ENCODE measurements at places on chromosomes 7 and 10.

DNA sequence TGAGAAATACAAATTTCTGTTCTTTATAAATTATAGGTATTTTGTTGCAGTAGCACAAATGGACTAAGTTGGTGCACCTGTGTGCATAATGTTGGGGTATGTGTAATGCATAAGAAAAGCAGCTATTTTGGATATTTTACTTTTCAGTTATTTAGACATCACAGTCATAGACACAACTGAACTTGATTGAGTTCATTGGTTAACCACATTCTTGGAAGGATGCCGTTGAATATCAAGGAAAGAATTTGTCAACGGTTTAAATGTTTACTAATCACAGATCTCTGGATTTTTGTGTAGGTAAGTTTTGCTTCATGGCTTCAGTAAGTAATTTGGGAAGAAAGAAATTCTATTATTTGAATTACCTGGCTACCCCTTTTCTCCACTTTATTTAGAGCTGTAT lies 4.1 kb downstream of the OTUD1 start:
- DNase-seq = no peak

DNA sequence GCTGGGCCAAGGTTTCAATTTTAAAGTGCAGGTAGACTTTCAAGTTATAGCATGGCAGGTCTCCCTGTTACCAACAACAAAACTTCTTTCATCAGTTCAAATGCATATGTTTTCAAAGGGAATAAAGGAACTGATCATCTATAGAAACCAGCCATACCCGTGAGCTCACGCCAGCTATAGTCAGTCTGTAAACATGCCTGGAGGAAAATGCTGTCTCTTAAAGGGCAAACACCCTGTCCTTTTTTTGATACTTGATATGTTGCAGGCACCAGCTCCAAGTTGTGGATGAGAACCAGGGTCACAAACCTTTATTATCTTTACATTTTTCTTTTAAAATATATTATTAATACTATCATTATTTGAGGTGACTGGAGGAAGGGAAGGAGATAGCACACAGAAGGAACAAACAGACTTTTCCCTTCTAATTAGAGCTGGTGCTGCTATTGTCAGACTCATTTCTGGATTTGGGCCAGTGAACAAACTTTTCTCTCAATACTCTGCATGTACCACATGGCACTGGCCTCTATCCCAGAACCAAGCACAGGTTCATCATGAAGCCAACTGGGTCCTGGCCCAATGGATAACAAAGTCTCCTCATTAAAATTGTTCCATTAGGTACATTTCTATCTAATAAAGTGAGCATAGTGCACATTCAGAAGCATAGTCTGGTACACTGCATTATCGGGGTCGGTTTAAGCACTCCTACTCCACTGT lies 1102.4 kb downstream of the SORCS3 start:
- DNase-seq = no peak

DNA sequence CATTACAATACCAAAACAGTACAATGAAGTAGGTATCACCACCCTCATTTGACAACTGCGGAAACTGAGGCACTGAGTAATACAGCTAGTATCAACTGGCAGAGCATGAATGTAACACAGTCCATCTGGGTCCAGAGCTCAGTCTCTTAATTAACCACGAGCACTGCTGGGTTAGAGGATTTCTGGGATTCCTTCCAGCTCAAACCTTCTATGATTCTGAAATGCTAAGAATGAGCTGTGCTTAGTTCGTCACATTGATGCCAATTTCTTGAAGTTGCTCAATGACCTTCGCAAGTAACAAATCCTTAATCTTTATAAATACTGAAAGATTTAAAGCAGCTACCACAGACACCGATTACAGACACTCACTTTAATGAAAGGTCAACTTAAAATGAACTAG lies 62.5 kb downstream of the SGMS1 start:
- no peak for DNase-seq

- no peak for DNase-seq
Measured at GRCh38 chr10:90804354-90804753, 53.5 kb downstream of the HTR7 start.

GRCh38 chr7:28180031-28180363 lies 598 bp downstream of the JAZF1 start:
- DNase-seq = no peak

DNA sequence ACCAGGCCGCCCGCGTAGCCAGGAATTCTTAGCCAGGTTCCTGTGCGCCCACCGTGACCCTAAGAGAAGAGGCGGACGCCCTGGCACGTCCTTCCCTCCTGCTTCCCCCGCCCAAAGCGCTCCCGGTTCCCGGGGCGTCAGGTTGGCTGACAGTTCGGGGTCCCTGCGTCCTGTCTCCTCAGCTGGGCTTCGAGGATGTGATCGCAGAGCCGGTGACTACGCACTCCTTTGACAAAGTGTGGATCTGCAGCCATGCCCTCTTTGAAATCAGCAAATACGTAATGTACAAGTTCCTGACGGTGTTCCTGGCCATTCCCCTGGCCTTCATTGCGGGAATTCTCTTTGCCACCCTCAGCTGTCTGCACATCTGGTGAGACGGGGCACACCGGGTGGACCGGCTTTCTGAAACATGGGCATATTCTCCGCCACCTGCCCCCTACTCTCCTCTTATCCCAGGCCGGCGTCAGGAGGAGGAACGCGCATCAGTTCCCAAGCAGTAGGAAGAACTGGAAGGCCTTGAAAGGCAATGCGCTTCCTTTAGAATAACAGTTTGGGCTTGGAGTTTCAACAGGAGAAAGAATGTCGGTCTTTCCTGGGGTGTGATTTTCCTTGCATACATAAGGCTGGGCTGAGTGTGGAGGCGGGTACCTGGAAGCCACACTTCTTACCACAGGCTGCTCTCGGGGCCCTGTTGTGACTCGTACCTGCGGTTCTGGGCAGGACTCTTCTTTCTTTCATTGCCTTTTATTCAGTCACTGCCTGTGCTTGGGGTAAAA lies 728 bp downstream of the CAV2 start:
- no peak for DNase-seq

DNA sequence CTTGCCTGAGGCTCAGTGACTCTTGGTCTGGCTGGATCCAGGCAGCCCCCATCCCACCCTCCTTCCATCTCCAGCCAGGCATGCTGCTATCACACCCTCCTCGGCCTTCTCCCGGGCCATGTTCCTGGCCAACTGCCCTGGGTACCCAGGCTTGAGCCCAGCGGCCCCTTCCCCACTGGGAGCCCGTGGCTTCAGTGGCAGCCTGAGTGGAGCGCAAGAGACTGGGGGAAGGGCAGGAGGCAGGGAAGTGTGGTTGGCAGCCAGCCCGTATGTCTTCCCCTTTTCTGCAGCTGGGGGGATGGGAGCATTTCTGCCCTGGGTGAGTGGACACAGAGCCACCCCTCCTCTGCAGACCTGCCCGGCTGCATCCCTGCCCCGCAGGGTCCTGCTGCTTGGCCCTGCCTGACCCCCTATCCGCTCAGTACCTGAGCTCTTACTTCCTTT lies 148.5 kb downstream of the ARHGAP22 start:
- DNase-seq = no peak

DNA sequence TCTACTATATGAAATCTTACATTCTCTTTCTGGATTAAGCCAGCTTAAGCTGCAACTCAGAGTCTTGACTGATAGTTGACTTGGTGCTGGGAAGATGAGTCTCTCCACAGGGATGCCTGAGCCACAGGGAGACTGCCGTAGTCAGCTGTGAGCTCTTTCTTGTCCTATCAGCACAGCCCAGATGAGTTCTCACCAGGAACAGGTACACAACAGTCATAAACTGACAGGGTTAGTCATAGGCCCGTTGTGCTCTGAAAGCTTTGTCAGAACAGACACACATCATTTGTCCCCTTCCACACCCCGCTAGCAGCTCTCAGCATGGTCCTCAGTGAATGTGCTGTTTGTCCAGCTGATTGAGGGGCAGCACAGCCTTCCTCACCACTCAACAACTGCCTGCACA lies 221.6 kb downstream of the RPS24 start:
- no peak for DNase-seq

DNA sequence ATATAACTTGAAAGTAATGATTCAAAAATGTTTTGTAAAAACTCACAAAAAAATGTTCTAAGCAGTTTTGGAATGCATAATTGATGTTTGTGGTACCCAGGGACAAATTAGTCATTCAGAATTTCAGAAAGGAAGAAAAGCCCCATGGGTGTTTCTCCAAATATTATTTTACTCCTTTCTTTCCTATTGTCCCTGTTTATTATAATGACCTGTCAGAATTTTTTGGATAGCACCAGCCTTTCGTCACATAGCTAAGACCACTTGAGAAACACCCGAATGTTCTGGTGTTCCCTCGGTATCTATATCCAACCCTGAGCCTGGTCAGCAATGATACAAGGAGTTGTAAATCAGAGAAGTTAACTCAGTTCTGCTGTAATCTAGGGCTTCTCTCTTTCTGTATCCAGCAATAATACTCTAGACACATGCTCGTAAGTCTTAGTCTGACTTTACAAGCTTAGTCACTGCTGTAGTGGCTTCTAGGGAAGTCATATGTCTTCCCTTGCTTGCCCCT lies 64.8 kb upstream of the MEOX2 start:
- DNase-seq = no peak

GRCh38 chr7:19116121-19117090 lies 1.0 kb downstream of the TWIST1 start:
- DNase-seq = no peak

DNA sequence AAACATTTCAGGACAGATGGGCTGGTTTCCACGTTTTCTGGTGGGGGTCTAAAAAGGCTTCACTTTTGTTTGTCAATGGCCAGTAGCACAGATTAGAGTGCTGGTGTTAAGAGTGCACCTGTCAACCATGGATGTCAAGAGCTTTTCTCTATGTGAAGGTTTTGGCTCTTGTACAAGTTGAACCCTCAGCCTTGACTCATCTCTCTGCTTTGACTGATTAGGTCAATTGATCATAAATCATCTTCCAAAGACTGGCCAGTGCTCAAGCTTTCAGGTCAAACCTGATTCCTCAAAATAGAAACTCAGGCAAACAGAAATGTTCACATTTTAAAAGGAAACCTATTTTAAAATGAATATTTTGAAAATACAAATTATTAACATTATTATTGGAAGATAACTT lies 59.6 kb upstream of the SP4 start:
- DNase-seq = no peak

- no peak for DNase-seq
Measured at GRCh38 chr7:37701769-37702168, 18.2 kb downstream of the GPR141 start.

DNA sequence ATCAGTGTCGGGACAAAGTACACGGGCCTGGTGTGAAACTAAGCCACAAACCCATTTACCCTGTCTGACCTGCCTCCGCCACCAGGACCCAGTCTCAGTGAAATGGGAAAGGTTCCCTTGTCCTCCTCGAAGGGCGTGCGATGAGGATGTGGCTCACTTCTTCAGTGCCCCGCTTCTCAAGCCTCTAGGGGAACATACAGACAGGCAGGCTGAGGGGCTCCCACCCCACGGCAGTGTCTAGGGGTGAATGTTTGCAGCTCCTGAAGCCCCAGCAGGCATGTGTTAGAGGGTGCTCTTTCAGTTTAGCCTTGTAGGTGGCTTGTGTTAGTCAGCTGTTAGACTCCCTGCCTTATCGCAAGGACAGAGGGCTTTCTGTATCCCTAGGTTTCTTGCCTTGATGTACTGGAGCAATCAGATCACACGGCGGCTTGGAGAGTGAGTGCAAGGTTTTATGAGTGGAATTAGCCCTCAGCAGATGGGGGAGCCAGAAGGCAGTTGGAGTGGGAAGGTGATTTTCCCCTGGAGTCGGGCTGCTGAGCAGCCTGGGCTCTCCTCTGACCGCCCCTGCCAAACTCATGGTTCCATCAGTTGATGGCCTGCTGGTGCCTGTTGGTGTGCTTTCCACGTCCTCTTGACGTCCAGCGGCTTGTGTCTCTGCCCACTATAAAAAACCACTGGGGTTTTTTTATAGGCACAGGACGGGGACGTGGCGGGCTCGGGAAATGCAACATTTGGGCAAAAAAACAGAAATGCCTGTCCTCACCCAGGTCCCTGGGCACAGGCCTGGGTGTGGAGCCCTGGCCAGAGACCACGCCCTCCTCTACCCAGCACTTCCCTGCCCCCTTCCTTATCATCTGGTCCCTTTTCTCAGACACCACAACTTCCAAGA lies 759 bp downstream of the NUDT1 start:
- DNase-seq = no peak

GRCh38 chr7:138433583-138434443 lies 26.2 kb upstream of the TRIM24 start:
- no peak for DNase-seq

DNA sequence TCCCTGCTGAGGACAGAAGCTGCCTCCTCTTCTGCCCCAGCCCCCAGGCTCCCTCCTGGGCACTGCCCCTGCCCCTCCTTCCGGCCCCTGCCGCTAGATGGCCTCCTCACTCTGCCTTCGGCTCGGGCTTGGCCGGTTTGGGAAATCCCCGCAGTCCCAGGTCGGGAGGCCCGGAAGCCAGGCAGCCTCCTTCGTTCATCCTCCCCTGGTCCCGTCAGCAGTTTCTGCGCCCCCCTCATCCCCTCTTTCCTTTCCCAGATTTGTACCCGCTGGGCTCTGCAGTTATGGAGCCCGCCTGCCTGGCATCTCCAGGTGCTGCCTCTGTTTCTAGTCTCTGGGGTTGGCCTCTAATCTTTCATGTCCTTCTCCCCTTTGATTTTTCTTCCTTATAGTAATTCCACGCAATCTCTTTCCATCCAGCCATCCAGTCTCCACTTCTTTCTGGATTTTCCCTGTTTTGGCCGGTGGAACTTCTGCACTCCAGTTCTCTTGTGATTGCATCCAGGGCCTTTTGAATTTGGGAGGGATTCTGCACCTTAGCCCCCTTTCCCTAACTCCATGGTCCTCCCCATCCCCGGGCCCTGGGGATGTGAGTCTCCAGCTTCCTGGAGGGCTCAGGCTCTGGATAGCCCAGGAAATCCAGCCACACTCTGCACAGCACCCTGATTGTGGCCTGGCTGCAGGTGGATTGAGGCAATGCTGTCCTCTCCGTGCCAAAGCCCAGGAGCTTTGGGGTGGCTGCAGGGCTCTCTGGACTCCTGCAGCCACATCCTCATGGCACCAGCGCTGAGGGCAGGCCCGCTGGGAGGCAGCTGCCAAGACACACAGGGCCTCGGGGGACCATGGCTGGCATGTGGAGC lies 3.3 kb upstream of the SHH start:
- peak; percentile 42 for DNase-seq

DNA sequence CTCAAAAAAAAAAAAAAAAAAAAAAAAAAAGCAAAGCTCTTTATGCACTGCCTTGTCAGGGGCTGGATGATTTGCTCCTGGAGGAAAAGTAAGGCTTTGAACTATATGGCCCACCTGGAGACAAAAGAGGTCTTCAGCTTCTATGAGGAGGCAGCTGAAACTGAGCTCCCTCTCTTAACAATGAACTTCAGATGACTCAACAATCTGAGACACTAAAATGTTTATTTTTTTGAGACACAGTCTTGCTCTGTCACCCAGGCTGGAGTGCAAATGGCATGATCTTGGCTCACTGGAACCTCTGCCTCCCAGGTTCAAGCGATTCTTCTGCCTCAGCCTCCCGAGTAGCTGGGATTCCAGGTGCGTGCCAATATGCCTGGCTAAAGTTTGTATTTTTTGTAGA lies 36.7 kb downstream of the RAB19 start:
- no peak for DNase-seq

Data from stimulated activated CD4-positive, alpha-beta T cell treated with anti-CD3 and anti-CD28 coated beads, TNF-alpha, amount 100 ng/mL, for 4 hours (primary cell).